ENCODE measurements at places on chromosomes 5 and 9.

- DNase-seq: no peak
Measured at GRCh38 chr9:108085294-108085693, 595.7 kb upstream of the KLF4 start.

- no peak for DNase-seq
Measured at GRCh38 chr5:147935032-147935431, 28.7 kb upstream of the C5orf46 start.

GRCh38 chr5:154590093-154590724 is 112.2 kb upstream of the HAND1 start:
- DNase-seq: no peak

GRCh38 chr9:76810377-76810957 is 46.2 kb downstream of the PCA3 start:
- DNase-seq: peak; percentile 53

- no peak for DNase-seq
Measured at GRCh38 chr9:97768746-97769145, 71.6 kb upstream of the XPA start.

DNA sequence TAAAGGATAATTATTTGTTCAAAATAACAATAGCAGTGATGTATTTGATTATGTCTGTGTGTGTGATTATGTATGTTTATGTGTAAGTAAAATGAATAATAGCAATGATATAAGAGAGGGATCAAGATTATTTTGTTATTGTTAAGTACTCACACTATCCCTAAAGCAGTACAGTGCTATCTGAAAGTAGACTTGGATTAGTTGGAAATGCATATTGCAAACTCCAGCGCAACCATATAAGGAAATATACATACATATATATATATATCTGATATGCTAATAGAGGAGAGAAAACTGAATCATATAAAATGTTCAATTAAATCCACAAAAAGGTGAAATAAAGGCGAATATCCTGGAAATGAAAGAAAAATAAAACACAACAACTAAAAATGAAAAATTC is 268.4 kb downstream of the HINT1 start:
- no peak for DNase-seq

DNA sequence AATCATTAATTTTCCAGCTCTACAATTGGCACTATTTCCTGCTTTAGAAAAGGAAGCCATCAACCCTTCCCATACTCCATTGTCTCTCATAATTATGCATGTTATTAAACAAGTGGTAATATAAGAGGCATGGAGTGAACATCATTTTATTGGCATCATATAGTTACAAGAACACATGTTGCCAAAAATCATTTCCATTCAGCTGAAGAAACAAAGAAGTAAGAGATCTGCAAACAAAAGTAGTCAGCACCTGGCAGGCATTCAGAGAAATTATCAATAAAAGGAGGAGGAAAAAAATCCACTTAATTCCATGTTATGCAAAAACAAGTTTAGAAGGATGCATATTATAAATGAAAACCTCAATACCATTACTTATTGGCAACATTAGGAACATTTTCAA is 1208.2 kb upstream of the C9orf72 start:
- no peak for DNase-seq

DNA sequence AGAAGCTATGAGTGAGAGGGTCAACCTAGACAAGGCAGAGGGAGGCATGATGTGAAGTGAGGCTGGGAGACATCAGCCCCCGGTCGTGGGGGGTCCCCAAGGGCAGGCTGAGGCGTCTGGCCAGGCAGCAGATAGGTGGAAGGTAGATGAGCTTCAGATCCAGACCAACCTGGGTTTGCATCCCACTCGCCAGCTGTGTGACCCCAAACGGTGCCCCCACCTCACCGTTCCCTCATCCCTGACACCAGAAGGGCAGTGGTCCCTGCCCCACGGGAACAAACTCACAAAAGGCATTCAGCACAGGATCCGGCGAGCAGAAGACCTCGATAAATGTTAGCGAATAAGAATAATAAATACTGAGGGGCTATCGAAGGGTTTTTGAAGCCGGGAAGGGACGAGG is 27.5 kb upstream of the LMX1B start:
- DNase-seq: no peak

DNA sequence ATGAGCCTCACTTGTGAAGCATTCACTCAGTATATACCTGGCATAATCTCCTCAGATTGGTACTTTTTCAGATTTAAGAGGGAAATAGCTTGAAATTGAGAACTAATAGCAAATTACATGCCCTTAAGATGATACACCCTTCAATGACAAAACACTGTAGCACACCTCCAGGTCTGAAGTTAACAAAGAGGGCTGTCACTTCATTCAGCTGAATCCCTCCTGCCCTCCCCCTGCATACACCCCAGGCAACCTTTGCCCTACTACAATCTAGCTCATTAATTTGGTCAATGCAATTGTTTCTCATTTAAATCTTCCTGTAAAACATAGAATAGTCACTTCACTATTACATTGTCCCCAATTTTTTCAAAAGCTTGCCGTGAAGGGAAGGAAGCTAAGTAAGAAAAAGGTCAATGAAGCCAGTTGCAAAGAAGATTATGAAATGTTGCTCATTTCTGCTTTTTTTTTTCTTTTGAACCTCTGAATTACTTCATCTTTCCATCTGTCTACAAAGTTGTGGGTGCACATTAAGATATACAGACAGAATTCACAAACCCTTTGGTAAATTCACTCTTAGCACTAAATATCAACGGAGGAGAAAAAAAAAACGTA is 294.8 kb upstream of the PTGER4 start:
- no peak for DNase-seq

DNA sequence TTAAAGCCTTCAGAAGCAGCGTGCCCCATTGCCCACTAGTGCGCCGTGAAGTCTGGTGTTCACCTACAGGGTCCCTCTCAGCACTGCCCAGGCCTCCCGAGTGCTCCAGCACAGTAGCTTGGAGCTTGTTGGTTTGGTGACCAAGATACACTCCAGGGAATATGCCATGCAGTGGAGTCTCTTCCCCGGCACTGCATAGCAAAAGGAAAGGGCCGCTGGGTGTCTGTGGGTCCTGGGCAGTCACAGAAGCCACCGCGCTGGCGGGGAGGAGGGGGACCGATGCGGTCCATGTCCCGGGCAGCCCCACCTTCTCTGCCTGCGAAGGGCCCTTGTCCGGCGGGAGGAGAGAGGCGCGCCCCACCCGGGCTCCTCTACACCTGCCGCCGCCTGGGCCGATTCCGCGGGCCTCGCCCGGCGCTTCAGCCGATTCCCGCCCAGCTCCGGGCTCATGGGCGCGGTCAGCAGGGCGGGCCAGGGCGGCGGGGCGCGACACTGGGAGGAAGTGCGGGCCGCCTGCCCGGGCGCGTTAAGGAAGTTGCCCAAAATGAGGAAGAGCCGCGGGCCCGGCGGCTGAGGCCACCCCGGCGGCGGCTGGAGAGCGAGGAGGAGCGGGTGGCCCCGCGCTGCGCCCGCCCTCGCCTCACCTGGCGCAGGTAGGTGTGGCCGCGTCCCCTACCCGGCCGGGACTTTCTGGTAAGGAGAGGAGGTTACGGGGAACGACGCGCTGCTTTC is at the start of gene SYK:
SYK (plus strand) TSS at position 579 of the 732 bp plus-strand sequence. CDS start 42,080 bp downstream, outside the sequence.
- no peak for DNase-seq

- no peak for DNase-seq
Measured at GRCh38 chr9:136143215-136144001, 24.7 kb upstream of the TMEM250 start.

- no peak for DNase-seq
Measured at GRCh38 chr5:119458911-119459632, 6.8 kb downstream of the HSD17B4 start.

- DNase-seq: no peak
Measured at GRCh38 chr5:133259199-133259997, 207.6 kb downstream of the HSPA4 start.

GRCh38 chr9:88775966-88776365 is 215.3 kb upstream of the S1PR3 start:
- no peak for DNase-seq

DNA sequence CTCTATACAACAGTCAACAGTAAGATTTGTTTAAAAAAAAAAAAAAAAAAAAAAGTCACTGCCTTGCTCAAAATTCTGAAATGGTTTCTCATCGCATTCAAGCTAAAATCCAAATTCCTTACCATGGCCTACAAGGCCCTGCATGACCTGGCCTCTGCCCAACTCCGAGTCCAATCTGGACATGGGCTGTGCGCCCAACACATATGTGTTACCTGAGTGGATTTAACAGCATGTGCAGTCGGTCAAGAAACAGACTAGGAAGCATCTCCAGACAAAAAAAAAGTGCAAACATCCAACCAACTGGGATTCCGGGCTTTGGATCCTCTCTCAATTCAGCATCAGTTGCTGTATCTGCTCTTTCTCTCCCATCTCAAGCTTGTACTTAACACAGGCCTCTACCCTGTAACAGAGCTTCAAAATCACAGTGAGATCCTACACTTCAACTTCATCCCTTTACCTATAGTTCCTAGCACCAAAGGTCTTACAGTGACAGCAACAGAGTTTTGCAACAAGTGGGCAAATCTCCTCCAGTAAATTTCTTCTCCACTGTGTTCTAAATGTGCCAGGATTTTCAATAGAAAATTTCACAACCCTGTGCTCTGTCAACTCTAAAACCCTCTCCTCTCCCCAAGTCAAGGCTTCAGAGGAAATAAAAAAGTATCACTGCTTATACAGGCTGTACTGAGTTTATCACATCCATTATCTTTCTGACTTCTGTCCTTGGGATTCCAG is 19.6 kb downstream of the ZNF608 start:
- no peak for DNase-seq

DNA sequence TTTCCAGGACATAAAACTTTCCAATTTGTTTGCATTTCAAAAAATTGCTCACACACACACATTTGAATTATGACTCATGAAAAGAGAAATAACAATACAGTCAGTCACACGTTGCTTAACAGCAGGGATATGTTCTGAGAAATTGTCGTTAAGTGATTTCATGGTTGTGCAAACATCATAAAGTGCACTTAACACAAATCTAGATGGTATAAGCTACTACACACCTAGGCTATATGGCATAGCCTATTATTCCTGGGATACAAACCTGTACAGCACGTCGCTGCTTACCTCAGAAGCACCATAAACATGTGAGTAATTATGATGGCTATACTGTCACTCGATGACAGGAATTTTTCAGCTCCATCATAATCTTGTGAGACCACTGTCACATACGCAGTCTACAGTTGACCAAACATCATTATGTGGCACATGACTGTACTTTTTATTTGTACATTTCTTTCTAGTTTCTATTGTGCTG is 378.2 kb downstream of the ACTL7B start:
- DNase-seq: no peak

DNA sequence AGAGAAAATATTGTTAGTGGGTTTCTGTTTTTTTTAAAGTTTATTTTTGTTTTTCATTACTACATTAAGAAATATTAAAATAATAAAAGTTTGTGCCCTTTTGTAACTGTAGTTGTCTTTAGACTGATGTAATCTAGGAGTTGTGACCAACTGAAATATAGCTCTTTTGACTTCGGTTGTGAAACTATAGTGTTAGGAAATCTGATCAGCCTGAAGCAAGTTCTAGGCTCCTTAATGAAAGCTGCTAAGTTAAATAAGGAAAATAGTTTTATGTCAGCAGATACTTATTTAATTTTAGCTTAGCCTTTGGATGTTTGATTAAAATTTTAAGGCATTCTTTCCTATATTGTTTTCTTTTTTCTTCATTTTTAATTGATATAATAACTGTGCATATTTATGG is 14.2 kb downstream of the AP3S1 start:
- DNase-seq: no peak

GRCh38 chr9:70802206-70802605 is 319.2 kb downstream of the TRPM3 start:
- no peak for DNase-seq

- DNase-seq: no peak
Measured at GRCh38 chr5:110753600-110753999, 14.8 kb downstream of the SLC25A46 start.

DNA sequence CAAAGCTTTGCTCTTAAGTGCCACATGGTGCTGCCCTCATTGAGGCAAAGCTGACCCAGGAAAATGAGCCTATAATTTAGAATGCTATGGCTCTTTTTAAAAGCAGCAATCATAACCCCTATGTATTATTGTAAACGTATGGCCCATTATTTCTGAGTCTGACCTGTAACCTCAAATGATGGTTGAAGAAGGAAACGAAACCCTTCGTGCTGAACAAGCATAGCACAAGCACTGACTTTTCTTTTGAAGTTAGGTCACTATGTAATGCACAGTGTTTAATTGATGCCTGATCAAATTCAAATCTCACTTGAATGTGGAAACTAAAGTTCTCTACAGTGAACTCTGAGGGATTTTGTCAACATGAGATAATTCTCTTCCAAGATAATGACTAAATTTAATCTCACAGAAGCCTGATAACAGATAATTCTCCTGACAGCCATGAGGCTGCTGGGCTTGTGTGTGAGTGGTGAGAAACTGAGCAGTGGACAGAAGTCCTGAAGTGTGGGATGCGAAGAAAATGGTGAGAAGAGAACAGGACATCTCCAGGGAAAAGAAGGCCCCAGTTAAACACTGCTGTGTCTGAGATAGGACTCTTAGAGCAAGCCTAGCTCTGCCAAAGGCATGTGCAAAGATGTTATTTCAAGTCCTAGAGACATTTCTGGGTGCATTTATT is 226.9 kb downstream of the MAN2A1 start:
- DNase-seq: no peak

- DNase-seq: no peak
Measured at GRCh38 chr5:97165726-97166125, 17.3 kb downstream of the RIOK2 start.

DNA sequence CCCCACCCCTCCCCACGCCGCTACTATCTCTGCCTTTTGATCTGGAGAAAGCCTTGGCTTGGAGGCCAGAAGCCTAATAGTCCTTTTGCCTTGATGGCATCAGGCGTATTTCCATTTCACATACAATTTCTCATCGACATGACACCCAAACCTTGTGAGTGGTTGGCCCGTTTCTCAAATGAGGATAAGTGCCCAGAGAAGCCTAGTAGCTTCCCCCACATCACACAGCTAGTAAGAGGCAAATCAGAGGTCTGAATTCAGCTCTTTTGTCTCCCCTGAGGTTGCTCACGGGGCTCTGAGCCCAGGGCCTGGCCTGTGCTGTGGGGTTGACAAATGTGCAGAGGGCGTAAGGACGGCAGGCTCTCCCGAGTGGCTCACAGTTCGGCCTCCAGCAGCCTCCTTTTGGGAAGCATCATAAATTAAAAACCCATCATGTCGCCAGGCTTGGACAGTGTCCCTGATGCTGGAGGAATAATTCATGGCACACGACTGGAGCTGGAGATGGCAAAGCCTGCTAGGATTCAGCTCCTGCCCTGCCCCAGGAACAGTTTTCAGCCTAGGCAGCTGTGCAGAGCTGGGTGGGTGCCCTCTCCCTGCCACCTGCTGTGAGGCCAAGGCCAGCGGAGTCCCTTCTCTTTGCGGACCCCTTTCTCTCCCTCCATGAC is 263.8 kb downstream of the NSG2 start:
- DNase-seq: no peak

Data from right forelimb (tissue), 1 donor.